AG10803 (cell line): ENCODE measurements at places on chromosomes 3 and 15.

GRCh38 chr3:25781758-25782594 lies 1.3 kb downstream of the NGLY1 start:
- DNase-seq, result no peak

DNA sequence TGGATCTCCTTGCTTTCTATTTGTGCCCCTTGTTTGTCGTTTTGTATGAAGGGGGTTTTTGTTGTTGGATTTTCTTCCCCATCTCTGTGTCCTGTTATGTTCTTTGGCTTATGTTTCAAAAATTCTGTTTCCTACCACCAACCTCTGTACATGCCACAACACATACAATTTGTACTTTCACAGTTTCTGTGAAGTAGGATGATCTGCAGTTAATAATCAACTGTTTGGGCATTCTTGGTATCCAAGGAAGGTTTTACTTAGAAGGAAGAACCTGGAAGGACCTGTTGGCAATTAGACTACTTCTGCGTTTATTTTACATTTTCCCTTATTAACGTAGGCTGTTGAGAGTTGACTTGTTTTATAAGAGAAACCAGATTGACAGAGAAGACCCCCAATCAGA lies 8.3 kb downstream of the SETD5 start:
- DNase-seq, result no peak

- DNase-seq, result no peak
Observed at GRCh38 chr15:79332824-79333510, 22.1 kb downstream of the TMED3 start.

DNA sequence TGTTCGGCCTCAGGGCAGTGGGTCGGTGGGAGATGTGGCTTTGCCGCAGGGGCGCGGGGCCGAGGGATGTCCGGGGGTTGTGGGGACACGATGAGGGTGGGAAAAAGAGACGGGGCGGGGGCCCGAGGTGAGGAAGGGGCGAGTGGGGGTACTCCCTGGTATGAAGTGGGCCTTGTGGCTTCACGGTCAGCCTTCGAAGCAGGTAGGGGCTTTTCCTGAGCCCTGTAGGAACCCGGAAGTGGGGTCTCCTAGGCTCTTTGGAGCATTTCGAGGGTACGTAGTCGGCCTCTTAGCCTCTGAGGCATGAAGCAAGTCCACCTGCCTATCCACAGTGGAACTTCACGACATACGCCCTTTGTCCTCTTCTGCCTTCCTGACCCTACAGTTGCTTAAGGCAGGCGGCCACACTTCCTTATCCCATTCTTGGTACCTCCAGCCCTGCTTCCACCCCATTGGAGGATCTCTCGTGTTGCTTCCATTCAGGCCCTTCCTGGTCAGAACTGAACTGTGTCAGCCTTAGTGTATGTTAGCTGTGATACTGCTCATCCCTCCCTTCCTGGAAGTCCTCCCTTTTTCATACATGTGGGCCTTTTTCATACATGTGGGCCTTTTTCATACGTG lies 389 bp downstream of the ARPC4 start:
- peak; percentile 59 for DNase-seq

DNA sequence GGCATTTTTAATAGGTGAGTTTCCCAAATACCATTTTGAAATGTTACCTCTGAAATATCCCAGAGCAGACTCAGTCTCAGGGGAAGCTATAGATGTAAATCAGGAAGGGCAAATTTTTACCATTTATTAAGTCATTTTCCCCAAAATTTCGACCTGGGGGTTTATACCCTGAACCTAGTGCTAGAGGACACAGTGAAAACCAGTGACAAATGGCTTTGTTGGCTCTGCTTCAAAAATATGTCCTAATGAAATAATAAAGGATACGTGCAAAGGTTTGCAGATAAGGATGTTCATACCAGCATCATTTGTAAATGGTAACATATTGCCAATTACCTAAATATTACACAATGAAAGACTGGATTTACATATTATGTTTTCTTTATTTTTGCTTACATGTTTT lies 546.7 kb upstream of the ADAMTS9 start:
- no peak for DNase-seq

DNA sequence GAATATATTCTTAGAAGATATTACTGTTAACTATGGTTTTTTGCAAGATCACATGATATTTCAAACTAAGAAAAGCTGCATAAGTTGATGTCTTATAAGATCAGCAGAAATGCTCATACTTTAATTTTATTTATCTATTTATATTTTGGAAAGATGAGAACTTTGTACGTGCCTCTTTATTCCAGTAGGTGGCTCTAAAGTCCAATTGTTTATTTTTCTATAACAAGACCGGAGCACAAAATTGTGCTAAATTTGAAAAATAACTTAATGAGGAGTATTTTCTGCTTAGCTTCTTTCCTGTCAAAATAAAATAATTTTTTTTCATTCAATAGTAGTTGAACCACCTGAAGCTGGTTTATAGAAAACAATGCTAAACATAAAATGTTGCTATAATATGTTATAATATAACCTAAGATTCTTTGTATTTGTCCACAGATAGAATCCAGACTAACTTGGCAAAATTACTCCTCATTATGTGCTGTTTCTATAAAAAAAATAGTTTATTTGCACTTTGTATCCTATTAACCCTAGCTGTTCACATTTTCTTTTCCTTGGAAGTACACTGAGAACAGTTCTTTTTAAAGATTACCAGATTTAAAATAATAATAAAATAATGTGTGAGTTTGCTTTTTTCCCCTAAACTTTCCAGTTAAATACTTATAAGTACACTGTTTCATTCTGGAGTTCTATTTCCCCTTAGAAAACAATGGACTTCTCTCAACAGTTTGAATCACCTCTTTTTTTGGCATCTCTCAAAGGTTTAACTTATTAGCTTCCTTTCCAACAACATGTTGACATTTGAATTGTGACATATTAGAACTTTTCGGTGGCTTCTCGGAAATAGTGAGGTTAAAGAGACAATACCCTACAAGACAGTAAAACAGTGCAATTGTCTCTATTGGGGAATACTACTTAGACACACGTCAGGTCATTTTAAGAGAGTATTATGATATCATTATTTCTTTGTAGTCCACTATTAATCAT lies 530.0 kb downstream of the MECOM start:
- DNase-seq, result peak; percentile 32

- peak; percentile 50 for DNase-seq
Observed at GRCh38 chr3:48400824-48401433, 28.9 kb downstream of the FBXW12 start.
